ENCODE measurements at places on chromosomes 1 and 21.

DNA sequence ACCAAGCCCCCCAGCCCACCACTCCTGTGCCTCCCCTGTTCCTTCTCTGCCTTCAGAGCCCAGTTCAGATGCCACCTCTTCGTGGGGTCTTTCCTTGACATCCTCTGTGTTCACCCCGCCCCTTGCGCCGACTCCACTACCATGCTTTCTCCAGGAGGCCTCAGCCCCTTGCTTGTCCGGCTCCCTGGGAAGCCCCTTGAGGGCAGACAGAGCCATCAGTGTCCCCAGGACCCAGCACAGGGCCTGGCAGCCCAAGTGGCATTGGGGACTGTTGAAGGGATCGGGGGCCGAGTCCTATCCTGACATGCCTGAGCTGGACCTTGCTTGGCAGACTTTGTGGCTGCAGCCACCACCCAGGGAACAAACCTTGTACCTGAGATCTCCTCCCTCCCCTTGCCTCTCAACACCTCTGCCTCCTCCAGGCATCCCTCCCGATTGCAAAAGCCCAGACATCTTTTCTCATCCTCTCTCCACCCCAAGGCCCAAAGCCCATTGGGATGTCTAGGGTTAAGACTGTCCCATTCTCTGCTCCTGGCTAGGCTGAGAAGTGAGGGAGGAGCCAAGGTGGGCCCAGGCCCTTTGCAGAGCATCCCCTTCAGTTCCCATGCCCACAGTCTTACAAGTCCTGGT, 3.4 kb downstream of the CLDN19 start:
- DNase-seq, result no peak

DNA sequence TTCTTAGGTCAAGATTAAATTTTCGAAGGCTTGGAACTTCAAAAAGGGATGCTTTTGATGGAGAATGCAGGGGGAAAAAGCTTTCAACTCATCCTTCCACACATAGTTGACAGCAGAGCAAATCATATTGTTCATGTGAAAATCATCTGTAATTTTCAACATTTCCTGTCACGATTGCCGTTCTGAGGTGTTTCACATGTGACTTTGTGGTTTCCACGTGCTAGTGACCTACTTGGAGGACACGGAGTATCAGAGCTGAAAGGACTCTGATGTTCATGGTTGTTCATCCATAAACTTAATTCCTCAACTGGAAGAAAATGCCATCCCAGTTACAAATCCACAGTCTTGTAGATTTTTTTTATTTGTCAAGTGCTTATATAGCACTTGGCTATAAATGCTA, 79.1 kb downstream of the ZP4 start:
- no peak for DNase-seq

DNA sequence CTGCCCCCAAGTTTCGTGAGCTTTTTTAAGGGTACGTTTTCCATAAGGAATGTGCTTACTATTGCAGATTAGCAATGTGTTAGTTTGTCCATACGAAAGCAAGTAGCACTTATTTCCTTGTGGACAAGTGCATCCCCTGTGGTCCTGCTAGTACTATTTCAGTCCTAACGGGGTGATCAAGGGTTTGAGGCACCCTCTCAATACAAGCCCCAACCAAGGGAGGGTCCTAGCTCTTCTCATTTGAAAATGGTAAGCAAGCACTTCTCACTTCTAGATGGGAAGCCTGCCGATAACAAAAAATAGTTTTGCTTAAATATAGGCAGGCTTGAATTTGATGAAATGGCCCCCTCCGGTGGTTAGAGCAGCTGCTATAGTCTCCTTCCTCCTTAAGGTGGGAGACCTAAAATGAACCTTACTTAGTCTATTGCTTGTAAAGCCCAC, 64.0 kb upstream of the HMCN1 start:
- peak; percentile 37 for DNase-seq

GRCh38 chr1:241593186-241593585, 47.0 kb downstream of the CHML start:
- DNase-seq, result no peak

DNA sequence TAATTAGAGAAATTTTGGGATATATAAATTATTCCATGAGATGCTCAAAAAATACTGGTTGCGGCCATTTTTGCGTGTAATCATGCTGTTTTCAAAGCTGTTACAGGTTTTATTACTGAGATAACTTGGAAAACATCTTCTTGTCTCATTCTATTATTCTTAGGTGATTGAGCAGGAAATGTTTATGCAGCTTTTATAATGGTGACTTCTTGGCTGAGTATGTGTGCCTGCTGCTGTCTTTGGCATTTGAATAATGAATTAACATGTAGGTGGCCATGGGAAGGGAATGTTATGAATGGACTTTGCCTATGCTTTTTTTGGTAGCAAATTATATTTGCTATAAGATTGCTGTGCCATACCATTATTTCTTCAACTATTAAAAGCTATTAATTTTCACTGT, 52.5 kb downstream of the RASAL2 start:
- no peak for DNase-seq
